ENCODE measurements at places on chromosomes 5 and 9. TPM values are rescaled to one million over a fixed set of nuclear protein-coding genes. Genes with fewer than 3 reads are reported as not detected.

GRCh38 chr9:128894764-128895163, 12.8 kb downstream of the LRRC8A start:
- H3K4me3 ChIP-seq, result peak overlapping the region; percentile 35
- H3K27me3 ChIP-seq, result no peaks in the 10 kb centered on the region
- H3K36me3 ChIP-seq, result peaks cover 41% of the 10 kb centered on the region
- H3K27ac ChIP-seq, result peak overlapping the region; percentile 30
- peak; percentile 75 for DNase-seq
- peaks cover 51% of the 10 kb centered on the region for H3K4me1 ChIP-seq

DNA sequence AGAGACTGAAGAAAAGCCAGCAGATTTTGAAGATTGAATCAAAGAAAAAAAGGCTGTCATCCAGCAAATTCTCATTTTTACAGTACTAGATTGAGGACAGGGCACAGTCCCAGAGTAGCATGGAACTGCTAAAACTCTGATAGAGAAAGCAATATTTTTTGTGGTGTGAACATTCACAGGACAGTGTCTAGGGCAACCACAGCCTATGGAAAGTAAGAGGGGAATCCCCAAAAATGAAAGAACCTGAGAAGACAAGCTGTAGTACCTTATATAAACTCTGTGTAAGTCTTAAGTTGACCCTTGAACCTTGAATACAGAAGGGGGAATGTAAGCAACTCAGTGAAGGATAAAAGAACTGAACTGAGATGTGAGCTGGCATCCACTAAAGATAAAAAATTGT, 540.3 kb downstream of the HINT1 start:
- no peak overlapping the region for H3K4me3 ChIP-seq
- no peak for DNase-seq
- no peaks in the 10 kb centered on the region for H3K4me1 ChIP-seq

- H3K4me1 ChIP-seq, result peaks cover 12% of the 10 kb centered on the region
- no peaks in the 10 kb centered on the region for H3K27me3 ChIP-seq
- no peak overlapping the region for H3K27ac ChIP-seq
- no peak overlapping the region for H3K4me3 ChIP-seq
These were observed 12.0 kb downstream of the INIP start for GRCh38 chr9:112705768-112706427.

DNA sequence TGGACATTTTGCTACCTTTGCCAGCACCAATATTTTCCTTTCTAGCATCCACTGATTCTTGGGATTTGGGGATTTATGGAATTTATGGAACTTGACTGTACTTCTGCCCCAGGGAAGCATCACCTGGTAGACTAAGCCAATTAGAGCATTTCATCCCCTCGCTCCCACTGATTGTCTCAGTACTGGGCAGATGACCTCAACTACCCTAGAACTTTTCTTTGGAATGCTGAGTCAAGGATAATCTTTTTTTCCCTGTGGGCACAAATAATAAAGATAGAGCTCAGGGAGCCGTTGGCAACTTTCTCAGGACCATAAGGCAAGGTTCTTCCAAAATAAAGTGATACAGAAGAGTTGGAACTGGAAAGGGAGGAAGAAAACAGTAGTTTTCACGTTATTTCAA, 438.4 kb downstream of the PLK2 start:
- no peak overlapping the region for H3K27ac ChIP-seq
- H3K36me3 ChIP-seq, result no peaks in the 10 kb centered on the region
- H3K4me3 ChIP-seq, result no peak overlapping the region
- no peak for DNase-seq

DNA sequence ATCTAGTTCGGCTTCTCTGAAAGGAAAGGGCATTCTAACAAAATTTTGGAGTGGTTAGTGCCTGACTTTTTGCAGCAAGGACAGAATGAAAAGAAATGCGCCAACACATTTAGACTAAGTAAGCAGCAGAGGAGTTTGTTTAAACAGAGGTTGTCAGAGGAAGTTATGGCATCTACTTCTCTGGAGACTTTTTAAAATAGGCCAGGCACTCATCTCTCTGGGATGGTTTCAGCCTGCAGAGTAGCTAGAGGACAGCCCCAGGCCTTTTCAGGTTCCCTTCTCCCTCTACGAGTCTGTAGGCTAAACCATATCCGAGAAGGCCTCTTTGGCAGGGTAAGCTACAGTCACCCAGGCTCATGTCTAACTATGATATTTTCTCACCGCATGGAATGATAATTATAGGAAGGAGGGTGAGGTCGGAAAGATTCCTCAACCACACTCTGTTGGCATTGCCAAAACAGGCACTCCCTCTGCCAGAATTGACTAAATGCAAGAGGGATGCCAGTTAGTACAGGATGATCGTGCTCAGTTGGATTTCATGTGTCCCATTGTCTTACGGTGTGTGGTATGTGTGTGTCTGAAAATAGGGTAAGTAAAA, 1.4 kb upstream of the CTXN3 start:
- no peak overlapping the region for H3K4me3 ChIP-seq
- H3K27me3 ChIP-seq, result no peaks in the 10 kb centered on the region
- no peak for DNase-seq
- H3K4me1 ChIP-seq, result no peaks in the 10 kb centered on the region
- no peaks in the 10 kb centered on the region for H3K36me3 ChIP-seq

GRCh38 chr9:110942522-110942921, 95.7 kb downstream of the LPAR1 start:
- no peak for DNase-seq
- H3K36me3 ChIP-seq, result no peaks in the 10 kb centered on the region
- no peaks in the 10 kb centered on the region for H3K4me1 ChIP-seq
- no peaks in the 10 kb centered on the region for H3K27me3 ChIP-seq
- no peak overlapping the region for H3K27ac ChIP-seq

GRCh38 chr5:94057217-94057616, 315.8 kb upstream of the POU5F2 start:
- H3K27me3 ChIP-seq, result no peaks in the 10 kb centered on the region
- H3K4me1 ChIP-seq, result peaks cover 7% of the 10 kb centered on the region

- no peaks in the 10 kb centered on the region for H3K4me1 ChIP-seq
- H3K36me3 ChIP-seq, result no peaks in the 10 kb centered on the region
- H3K27me3 ChIP-seq, result no peaks in the 10 kb centered on the region
These were observed 151.9 kb upstream of the SMC2 start for GRCh38 chr9:103942200-103942599.

- no peaks in the 10 kb centered on the region for H3K27me3 ChIP-seq
- no peaks in the 10 kb centered on the region for H3K36me3 ChIP-seq
- no peak overlapping the region for H3K4me3 ChIP-seq
- H3K4me1 ChIP-seq, result no peaks in the 10 kb centered on the region
- no peak overlapping the region for H3K27ac ChIP-seq
- DNase-seq, result no peak
These were observed 1045.3 kb downstream of the TLE1 start for GRCh38 chr9:80644044-80644443.

- H3K36me3 ChIP-seq, result no peaks in the 10 kb centered on the region
- H3K27ac ChIP-seq, result no peak overlapping the region
- no peaks in the 10 kb centered on the region for H3K27me3 ChIP-seq
- DNase-seq, result no peak
- no peaks in the 10 kb centered on the region for H3K4me1 ChIP-seq
- no peak overlapping the region for H3K4me3 ChIP-seq
These were observed 43.7 kb upstream of the TEK start for GRCh38 chr9:27065288-27065687.

DNA sequence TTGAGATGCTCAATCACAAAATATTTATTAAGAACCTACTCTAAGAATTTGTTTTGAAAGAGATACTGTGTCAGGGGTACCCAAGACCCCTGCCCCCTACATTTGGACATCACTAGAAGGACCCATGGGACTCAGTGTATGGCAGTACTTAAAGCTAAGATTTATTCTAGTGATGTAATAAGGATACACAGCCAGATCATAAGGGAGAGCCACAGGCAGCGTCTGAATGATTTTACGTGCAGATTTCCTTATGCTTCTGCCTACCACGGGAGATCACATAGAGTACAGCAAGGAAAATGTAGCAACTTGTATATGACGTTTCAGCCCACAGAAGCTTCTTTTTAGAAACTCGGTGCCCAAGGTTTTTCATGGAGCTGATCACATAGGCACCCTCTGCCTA, 172.9 kb downstream of the DEPDC1B start:
- H3K27ac ChIP-seq, result no peak overlapping the region
- H3K36me3 ChIP-seq, result no peaks in the 10 kb centered on the region
- no peaks in the 10 kb centered on the region for H3K4me1 ChIP-seq
- H3K4me3 ChIP-seq, result no peak overlapping the region
- DNase-seq, result no peak

DNA sequence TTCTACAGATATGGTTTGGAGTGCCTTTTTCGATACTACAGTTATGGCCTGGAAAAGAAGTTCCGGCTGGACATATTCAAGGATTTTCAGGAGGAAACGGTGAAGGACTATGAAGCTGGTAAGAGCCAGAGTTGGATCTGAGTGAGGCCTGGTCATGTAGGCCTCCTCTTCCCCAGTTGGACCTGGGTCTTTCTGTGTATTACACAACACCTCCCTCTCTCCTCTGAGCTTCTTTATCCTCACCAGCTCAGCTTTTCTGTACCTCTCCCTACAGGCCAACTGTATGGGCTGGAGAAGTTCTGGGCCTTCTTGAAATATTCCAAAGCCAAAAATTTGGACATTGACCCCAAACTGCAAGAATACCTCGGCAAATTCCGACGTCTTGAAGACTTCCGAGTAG, 39.2 kb downstream of the FAXDC2 start:
- peaks cover 13% of the 10 kb centered on the region for H3K4me1 ChIP-seq
- no peaks in the 10 kb centered on the region for H3K27me3 ChIP-seq
- H3K36me3 ChIP-seq, result peaks cover 70% of the 10 kb centered on the region
- H3K27ac ChIP-seq, result no peak overlapping the region
- DNase-seq, result no peak

DNA sequence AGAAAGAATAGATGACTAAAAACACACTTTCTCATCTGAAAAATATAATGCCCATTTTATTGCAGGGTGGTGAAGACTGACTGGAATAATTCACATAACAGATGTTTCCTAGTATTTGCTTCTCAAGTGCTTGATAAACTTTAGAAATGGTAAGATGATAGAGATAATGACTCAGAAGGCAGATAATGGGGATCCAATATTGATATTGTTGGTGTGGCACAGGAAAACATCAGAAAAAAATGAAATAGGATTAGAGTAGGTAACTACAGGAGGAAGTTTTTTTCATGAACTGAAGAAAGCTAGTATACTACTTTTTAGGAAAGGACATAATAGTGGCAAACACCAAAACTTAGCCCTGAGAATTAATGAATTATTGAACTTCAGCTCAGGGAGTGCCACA, 20.2 kb upstream of the F2RL2 start:
- H3K27ac ChIP-seq, result no peak overlapping the region
- H3K4me3 ChIP-seq, result no peak overlapping the region
- H3K4me1 ChIP-seq, result peaks cover 7% of the 10 kb centered on the region
- no peaks in the 10 kb centered on the region for H3K27me3 ChIP-seq

DNA sequence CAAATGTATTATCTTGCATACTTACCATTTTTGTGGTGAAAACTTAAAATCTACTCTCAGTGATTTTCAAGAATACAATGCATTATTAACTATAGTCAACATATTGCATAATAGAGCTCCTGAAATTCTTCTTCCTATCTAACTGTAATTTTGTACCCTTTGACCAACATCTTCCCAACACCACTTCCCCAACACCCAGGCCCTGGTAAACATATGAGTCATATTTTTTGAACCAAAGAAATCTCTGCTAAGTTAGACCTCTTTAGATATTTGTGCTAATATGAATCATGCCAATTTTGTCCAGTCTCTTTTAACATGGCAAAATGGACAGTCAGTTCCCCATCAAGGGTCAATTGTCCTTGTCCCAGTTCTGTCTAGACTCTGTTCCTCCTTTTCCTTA, 18.5 kb upstream of the RGS7BP start:
- no peak for DNase-seq
- no peaks in the 10 kb centered on the region for H3K27me3 ChIP-seq
- no peak overlapping the region for H3K4me3 ChIP-seq
- H3K36me3 ChIP-seq, result no peaks in the 10 kb centered on the region
- no peaks in the 10 kb centered on the region for H3K4me1 ChIP-seq
- H3K27ac ChIP-seq, result no peak overlapping the region

DNA sequence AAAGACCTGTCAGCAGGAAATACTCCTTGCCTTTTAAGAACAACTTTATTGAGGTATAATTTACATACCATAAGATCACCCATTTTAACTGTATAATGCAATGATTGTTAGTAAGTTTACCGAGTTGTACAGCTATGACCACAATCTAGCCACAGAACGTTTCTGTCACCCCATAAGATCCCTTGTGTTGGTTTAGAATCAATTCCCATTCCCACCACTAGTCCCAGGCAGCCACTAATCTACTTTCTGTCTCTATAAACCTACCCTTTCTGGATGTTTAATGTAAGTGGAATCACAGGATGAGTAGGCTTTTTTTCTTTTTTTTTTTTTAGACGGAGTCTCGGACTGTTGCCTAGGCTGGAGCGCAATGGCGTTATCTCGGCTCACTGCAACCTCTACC, 4.4 kb downstream of the GPR107 start:
- H3K36me3 ChIP-seq, result peaks cover 15% of the 10 kb centered on the region
- H3K27me3 ChIP-seq, result no peaks in the 10 kb centered on the region
- no peak for DNase-seq

GRCh38 chr5:164013077-164013670, 507.8 kb downstream of the MAT2B start:
- peak; percentile 79 for DNase-seq
- H3K4me1 ChIP-seq, result no peaks in the 10 kb centered on the region
- H3K36me3 ChIP-seq, result no peaks in the 10 kb centered on the region
- no peak overlapping the region for H3K4me3 ChIP-seq
- H3K27ac ChIP-seq, result no peak overlapping the region
- no peaks in the 10 kb centered on the region for H3K27me3 ChIP-seq

GRCh38 chr5:6780802-6781391, 67.7 kb downstream of the TENT4A start:
- H3K36me3 ChIP-seq, result no peaks in the 10 kb centered on the region
- no peak overlapping the region for H3K27ac ChIP-seq
- peaks cover 2% of the 10 kb centered on the region for H3K27me3 ChIP-seq
- peaks cover 6% of the 10 kb centered on the region for H3K4me1 ChIP-seq

Gene PPWD1
- total RNA-seq, result 53.9 TPM

Gene SIMC1
- 37.0 TPM for total RNA-seq

Gene SHLD3
- total RNA-seq, result 5.1 TPM

Gene PLAC8L1
- 0.57 TPM for total RNA-seq

Gene JMY
- 5.6 TPM for total RNA-seq

Gene ZNF462
- total RNA-seq, result 0.37 TPM

Gene KCNT1
- total RNA-seq, result not detected

Gene NUP214
- total RNA-seq, result 79.2 TPM

Gene GRM6
- not detected for total RNA-seq

Gene SPOCK1
- not detected for total RNA-seq

Gene SUSD3
- total RNA-seq, result 40.9 TPM

Data from activated CD4-positive, alpha-beta T cell treated with anti-CD3 and anti-CD28 coated beads, Interleukin-2, amount 10 ng/mL, durations not matched to agents 24 days and 14 days (primary cell).